CD4-positive, alpha-beta T cell treated with Interleukin-10 for 1 hour (primary cell): ENCODE measurements at places on chromosomes 4 and X.
A peak's percentile ranks its signal among the peaks of the same experiment; 100 is the strongest.

- no peak for DNase-seq
These were observed 85.0 kb downstream of the WWC2 start for GRCh38 chr4:183183906-183184535.

- peak; percentile 22 for DNase-seq
These were observed 181.1 kb upstream of the WDFY3 start for GRCh38 chr4:85147481-85148076.

- no peak for DNase-seq
These were observed 96.3 kb downstream of the IQCM start for GRCh38 chr4:149719357-149719756.

- DNase-seq: no peak
These were observed 11.3 kb downstream of the MAGEA1 start for GRCh38 chrX:153190381-153190780.

GRCh38 chr4:74968456-74969164 is 35.7 kb downstream of the PARM1 start:
- DNase-seq: no peak

- no peak for DNase-seq
These were observed 344 bp downstream of the OR13H1 start for GRCh38 chrX:131544218-131544617.

GRCh38 chr4:795726-796119 is 30.2 kb downstream of the CPLX1 start:
- no peak for DNase-seq

DNA sequence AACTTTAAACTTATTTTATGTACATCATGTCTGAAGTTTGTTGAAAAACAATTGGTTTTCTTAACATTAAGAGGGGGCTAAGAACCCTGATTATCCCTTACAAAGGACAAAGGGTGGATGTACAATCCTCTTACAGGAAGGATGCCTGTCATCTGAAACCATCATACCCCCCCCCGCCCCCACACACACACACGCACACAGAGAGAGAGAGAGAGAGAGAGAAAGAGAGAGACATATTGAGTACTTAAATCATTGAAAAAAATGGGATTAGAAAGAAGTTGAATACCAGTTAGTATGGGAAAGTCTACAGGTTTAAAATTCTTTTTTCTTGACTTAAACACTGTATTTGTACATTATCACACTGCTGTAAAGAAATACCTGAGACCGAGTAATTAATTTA is 10.9 kb upstream of the PGM2 start:
- no peak for DNase-seq

DNA sequence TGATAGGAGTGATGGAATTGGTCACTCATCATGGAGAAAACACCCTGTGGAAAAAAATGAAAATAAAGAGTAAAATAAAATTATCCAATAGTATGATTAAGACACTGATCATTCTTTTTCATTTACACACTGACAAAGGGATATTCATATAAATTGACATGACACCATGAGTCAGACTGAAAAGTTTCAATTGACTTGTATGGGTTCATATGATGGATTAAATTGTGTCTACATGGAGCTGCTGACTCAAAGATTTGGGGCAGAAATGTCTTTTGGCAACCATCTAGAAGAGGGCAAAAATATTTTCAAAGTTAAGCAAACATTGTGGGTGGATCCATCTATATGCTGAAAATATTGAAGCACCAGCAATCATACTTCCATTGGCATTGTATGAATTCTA is 153.4 kb upstream of the PPP3CA start:
- no peak for DNase-seq

DNA sequence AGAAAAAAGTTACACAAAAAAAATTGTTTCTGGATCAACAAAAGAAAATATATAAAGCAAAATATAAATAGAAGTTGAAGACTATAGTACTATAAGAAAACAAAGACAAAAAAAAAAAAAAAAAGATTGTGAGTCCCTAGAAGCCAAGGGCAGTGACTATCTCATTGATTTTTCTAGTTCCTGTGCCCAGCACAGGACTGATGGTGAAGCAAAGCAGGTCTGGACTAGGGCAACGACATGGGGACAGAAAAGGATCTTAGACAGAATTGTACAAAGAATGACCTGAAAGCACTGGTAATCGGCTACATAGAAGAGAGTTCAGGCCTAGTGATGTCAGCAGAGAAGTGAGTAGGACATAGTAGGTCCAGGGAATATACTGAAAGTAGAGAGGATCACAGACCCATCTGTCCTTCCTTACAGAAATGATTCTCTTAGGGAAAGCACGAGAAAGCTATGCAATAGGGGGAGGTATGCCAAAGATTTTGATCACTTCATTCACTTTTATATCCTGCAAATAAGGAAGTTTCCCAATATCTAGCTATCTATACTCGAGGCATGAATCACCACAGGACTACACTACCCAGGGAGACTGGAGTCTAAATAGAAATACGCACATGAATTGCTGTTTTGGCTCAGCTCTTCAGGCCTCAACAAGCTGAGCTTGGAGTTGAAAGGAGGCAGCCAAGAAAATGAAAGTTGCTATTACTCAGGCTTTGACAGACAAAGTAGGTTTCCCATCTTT is 230.9 kb upstream of the GPC4 start:
- DNase-seq: no peak

DNA sequence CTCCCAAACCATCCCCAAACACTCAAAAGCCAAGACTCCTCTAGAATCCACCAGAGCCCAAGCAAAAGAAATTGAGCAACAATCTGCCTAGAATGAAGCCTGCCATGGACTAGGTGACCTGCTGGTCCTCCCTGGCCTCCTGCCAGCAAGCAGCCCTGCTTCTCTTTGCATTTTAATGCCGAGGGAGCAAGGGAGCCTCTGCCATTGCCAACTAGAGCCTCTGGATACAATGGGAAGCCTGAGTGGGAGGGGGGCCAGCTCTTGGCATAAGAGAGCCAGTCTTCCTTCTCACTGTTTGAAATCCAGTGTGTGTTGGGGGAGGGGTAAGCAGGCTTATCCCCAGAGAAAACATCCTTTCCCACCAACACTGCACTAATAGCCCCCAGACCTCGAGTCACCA is 1.5 kb upstream of the GDPD2 start:
- no peak for DNase-seq

- no peak for DNase-seq
These were observed 78.7 kb downstream of the CLNK start for GRCh38 chr4:10605746-10606482.

DNA sequence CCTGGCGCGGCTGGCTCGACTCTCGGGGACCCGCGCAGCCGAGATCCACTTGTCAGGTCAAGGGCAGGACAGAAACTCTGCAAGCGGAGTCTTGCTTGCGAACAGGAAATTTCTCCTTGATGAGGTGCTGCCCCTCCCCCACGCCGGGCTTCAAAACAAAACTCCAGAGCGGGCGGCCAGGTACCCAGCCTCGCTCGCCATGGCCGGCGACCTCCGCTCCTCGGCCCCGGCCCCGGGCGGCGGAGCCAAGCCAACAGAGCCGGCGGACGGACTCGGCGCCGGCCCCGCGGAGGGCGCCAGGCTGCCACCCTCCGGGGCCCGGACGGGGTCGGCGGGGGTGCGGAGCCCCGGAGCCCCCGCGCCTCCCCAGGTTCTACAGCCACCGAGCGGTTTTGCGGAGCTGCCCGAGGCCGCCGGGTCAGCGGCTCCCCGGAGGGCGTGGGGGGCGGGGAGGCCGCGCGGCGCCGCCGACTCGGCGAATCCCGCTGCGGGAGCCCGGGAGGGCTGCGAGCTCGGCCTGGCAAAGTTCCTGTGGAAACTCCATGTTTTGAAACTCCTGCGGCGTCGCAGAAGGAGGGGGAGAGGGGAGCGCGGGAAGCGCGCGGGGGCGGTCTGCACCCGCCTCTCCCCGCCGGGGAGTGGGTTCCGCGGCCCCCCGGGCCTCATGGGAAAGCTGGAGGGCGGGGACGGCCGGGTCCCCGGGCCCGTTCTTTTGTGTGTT is 11.7 kb upstream of the BCOR start:
- no peak for DNase-seq

DNA sequence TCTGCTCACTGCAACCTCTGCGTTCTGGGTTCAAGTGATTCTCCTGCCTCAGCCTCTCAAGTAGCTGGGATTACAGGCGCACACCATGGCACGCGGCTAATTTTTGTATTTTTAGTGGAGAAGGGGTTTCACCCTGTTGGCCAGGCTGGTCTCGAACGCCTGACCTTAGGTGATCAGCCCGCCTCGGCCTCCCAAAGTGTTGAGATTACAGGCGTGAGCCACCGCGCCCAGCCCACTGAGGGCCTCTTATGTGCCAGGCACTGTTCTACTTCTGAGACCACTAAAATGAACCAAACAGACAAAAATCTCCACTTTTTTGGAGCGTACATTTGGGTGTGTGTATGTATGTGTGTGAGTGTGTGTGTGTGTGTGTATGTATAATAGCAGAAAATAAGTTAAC is 117.2 kb upstream of the H2AZ1 start:
- DNase-seq: no peak

DNA sequence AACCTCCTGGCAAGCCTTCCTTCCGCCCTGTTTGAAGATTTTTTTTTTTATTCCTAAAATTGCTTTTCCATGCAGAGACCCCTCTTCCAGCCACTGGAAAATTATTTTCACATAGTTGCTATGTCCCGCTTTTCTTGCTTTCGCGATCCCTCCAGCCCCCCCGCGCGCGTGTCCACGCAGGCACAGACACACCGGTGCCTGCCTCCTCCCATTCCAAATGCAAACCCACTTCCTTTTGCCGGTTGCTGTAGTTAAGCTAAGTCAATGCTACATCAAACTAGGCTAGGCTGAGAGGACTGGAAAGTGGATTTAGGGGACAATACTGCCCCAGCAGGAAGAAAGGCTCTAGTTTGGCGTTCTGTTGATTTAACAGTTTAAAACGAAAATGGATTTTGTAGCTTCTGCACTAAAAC is 111.0 kb downstream of the DHX15 start:
- DNase-seq: peak; percentile 15

DNA sequence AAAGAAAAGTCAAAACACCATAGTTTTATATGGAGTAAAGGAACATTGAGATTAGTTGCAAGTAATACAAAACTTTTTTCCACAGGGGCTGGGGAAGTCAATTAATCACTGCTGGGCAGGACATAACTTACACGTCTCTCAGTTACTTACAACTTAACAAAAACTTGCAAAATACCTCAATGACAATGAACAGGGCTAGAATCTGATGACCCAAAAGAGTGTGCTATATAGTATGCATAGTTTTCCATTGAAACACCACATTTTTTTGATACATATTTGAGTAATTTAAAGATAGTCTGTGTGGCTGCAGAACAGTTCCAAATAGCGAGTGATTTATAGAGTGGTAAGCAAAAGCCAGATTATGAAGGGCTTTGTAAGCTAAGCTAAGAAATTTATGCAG is 172.3 kb upstream of the TRPC5 start:
- no peak for DNase-seq

- DNase-seq: no peak
These were observed 18.6 kb downstream of the LIMCH1 start for GRCh38 chr4:41556526-41556925.

- DNase-seq: no peak
These were observed 24.0 kb downstream of the C4orf51 start for GRCh38 chr4:145703850-145704497.

- DNase-seq: no peak
These were observed 444.3 kb upstream of the ATOH1 start for GRCh38 chr4:93384241-93384640.

- no peak for DNase-seq
These were observed 30.9 kb upstream of the FAM156A start for GRCh38 chrX:52988985-52989917.

DNA sequence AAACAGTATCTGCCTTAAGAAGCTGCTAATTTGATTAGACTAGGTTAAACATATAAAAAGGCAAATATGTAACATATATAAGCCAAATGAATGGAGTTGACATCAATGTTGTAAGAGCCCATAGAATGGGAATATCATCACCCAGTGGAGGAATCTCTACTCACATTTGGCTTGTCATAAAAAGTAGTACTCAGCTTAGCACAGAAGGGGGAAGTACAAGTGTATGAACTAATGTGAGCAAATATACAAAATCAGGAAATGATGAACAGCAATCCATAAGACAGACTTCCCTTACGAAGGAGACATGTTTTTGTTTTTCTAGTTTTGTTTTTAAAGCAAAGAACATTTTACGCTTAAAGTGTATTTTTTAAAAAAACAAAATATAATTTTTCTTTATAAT is 74.9 kb downstream of the MAB21L2 start:
- DNase-seq: no peak

DNA sequence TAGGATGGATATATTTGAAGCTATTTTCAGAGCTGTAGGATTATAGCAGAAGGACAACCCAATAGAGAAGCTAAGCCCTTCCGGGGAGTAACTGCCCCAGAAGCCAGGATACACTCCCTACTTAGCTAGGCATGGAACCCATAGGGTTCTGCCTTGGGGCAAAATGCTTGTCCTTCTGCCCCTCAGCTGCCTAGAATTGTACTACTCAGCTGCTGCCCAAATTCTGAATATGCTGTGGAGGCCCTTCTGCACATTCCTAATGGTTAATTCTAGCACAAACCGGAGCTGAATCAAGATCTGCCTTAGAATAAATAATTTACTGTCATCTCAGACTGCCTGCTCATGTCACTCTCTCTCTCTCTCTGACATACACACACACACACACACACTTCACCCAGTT is 297.7 kb upstream of the VCX3A start:
- no peak for DNase-seq

- DNase-seq: no peak
These were observed 93.9 kb upstream of the ANKRD50 start for GRCh38 chr4:124806403-124806802.

DNA sequence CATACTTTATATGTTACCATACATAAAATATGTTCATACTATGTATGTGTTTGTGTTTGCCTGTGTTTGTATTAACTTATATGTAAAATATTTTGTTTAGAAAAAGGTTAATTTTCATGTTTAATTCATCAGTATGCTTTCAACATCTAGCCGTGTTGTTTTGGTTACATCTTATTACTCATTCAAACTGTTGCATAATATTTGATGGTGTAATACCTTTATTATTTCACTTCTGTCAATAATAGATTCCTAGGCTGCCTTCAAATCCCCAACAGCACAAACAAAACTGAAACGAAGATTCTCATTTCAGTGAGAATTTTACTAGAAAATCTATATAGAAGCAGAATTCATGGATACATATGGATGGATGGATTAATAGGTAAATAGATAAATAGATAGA is 462.3 kb upstream of the ADGRL3 start:
- no peak for DNase-seq

- no peak for DNase-seq
These were observed 371.3 kb downstream of the BMPR1B start for GRCh38 chr4:95129031-95129430.

DNA sequence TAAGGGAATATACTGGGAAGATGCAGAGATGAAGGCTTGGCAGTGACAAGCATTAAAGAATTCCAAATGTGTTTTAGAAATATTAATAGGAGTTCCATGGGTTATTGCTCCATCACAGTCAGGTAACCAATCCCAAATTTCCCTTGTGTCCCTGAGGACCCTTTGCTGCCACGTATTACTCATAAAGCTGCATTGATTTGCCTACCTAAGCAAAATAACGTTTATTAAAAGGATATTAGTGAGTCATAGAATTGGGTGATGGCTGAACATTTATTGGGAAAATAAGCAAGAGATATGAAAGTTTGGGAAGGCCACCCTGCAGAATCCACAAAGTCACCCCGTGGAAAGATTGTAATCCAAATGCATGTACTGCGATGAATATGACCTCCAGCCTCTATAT is 782.1 kb downstream of the RAPGEF2 start:
- no peak for DNase-seq
